AG20443 (cell line): ENCODE measurements at places on chromosomes 2 and 18.

DNA sequence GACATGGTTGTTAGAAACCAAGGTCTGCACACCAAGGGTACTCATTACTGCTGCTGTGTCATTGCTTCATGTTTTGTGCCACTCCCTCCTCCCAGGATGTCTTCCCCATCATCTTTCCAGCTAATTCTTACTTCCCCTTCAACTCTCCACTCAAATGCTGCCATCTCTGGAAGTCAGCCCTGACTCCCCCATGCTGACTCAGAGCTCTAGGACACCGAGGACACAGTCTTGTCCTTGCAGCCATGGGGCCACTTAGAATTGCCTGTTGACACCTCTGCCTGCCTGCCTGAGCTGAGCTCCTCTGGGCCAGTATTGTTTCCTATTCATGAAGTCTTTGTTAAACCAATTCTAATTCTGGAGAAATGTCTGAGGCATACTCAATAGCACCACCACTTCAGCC is 100.2 kb downstream of the GYPC start:
- no peak for DNase-seq

DNA sequence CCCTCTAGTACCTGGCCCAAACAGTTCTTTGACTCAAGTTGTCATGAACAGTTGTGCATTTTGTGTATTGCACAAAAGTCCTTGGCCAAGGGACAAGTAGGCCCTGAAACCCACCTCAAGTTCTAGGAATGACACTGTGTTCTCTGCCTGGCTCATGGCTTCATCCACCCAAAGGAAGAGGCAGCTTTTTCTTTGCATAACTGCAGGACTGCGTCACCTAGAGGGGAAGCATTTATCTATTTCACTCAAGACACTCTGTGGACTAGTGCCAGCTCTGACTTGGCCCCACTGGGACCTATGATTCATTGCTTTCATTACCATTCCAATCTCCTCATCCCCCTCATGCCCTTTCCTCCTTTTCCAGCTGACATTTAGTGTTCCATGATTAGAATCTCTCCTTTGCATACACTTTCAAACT is 119.3 kb upstream of the SIX2 start:
- DNase-seq: peak; percentile 88

- no peak for DNase-seq
Measured at GRCh38 chr2:65144571-65144970, 14.7 kb upstream of the RAB1A start.

GRCh38 chr2:164675027-164675426 is 53.7 kb upstream of the GRB14 start:
- DNase-seq: no peak

GRCh38 chr2:53786705-53787613 is at the start of the genes ASB3 and ERLEC1:
TSS of gene ASB3 (minus strand) at chr2:53786953. CDS start at chr2:53765572, 21,381 bp downstream.
TSS of gene ERLEC1 (plus strand) at chr2:53787044. CDS start at chr2:53787211, 167 bp downstream.
- DNase-seq: peak; percentile 94

DNA sequence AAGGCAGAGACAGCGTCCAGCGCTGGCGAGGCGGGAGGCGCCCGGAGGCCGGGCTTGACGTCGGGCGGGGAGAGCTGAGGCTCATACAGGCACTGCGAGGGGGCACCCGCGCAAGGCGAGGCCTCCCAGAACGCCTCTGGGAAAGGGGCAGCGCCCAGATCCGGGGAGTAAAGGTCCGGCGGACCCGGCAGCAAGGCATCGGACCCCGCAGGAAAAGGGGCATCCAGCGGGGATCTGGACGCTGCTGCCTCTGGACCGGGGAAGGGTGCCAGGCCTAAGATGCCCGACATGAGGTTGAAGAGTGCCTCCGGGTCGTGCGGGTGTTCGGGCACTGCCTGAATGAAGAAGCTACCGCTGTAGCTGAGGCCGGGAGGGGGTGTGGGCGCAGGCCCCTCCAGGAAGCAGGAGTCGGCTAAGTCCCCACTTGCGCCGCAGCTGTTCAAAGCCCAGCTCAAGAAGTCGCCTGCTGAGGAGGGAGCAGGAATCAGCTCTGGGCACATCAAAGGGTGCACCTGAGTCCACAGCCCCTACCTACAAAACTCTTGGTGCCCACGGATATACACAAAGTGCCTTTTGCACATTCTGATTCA is 937 bp downstream of the EGR4 start:
- no peak for DNase-seq

DNA sequence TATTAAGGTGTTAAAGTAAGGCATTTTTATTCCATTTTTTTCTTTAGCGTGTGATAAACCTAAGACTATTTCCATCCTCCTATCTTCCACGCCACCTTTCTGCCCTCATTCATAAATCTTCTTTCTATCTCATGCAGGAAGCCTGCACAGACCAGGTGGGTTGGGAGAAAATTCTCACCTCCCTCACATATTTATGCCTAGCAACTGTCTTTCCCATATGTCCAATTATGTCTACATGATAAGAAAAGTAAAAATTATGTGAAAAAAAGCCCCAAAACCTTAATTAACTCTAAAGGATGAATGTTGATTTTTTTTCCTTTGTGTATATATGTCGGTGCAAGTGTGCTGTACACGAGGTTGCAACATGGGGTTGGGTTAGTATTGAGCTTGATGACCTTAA is 225.6 kb upstream of the GCFC2 start:
- DNase-seq: no peak

- DNase-seq: peak; percentile 62
Measured at GRCh38 chr18:22169889-22170420, 566 bp downstream of the GATA6 start.

GRCh38 chr2:241496904-241497877 is 11.2 kb downstream of the STK25 start:
- no peak for DNase-seq

DNA sequence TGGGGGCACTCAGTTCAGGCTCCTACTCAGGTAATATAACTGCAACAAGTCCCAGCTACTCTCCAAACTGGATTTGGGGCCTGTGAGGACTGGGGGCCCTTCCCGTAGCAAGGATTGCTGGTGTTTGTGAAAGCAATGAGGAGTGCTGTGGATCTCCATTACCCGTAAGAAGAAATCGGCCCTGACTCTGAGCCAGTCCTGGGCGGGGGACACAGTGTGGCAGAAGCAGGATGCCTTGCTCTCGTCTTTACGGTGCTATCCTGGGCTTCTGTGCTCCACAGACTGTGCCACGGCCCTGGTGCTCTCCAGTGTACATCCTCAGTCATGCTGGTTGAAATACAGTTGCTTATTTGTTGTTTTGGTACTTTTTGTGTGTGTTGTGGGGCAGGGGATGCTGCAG is 172.9 kb downstream of the NDUFA10 start:
- no peak for DNase-seq

DNA sequence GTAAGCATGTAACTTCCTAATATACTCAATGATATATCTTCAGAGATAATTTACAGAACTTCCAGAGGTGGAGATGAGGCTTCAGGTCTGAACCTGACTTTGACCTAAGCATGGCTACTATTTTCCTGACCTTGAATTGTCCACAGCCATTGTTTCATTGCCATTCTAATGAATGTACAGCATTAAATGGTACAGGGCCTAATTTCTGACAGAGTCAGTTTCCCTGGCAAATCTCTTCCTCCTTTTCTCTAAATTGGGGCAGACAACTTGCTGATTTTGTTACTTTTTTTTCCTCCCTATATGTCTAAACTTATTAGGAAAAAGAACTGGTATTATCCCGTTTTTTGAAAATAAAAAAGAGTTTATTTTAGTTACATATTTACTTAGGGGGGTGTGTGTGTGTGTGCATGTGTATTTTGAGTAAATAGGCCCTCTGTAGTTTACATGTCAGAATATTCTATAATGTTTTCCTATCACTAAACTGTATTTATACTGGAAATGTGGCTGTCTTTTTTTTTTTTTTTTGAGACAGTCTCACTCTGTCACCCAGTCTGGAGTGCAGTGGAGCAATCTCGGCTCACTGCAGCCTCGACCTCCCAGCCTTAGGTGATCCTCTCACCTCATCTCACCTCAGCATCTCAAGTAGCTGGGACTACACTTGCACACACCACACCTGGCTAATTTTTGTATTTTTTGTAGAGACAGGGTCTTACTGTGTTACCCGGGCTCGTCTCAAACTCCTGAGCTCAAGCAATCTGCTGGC is 43.3 kb upstream of the SCN9A start:
- DNase-seq: no peak

GRCh38 chr18:75496151-75496550 is 68.6 kb upstream of the SMIM21 start:
- no peak for DNase-seq
